ENCODE measurements at places on chromosomes 7 and 10.

DNA sequence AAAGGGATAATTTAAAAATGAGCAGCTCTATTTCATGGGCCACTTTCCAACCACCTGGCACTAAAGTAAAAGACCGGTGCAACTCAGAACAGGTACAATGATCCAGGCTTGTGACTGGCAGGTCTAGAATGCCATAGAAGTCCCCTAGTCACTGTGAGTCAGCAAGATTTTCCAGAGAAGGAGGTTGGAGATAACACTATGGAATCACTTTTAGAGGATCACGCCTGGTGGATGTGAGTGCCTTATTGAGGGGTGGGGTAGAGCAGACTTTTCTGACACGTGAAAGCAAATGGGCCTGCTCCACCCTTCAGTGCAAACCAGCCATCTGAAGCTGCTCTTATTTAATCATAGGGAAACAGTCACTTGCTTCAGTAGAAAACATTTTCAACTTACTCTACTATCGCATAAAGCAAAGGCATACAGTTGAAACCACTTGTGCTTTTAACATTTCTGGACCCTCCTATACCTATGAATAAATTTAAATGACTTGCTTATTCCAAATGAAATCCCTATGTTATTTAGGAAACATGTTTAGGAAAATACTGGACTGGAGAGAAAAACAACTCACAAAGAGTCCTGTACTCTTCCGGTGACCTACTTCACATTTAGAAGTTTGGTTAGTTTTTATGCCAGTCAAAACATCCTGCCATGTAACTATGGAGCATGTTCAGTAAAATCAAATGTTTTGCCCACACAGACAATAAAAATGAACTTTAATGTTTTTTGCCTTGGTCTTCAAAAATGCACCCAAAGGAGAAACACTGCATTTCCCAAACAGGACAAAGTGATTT, 21.5 kb upstream of the AKR1C1 start:
- no peak for DNase-seq

GRCh38 chr10:96591946-96592345, 5.1 kb upstream of the TM9SF3 start:
- DNase-seq, result no peak

DNA sequence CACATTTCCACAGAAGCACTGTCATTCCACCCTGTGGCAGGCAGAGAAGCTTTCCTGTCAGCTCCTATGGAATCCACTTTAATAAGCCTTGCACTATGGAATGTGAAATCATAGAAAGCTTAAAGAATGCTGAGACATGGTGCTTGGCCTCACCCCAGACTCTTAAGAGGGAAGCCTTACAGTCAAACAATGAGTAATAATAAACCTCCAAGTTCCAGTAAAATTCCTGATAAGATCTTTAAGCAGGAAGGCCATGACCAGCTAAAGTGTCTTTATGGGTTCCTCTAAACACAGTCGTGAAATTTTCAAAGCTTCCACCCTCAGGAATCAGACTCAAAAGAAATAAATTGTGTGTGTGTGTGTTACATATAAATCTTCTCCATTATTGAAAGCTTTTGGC, 11.9 kb upstream of the TEX36 start:
- no peak for DNase-seq

DNA sequence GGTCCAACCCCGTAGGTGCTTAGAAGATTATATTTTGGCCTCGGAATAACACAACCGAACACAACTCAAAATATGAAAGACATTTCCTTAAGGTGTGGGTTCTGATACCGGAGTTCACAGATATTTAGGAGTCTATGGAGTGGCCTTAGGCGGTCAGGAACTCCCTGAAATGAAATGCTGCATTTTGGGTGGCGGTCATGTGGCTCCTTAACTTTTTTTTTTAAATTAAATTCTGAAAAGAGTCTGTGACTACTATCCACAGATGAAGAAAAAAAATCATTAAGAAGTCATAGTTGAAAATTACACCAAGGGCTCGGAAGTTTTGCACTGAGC, 290.9 kb upstream of the NFE2L3 start:
- no peak for DNase-seq

- DNase-seq, result no peak
These were observed 35.3 kb upstream of the STARD3NL start for GRCh38 chr7:38142736-38143135.

Measured in stimulated activated CD4-positive, alpha-beta T cell treated with anti-CD3 and anti-CD28 coated beads, Interleukin-15, amount 100 ng/mL, for 1 hour (primary cell).